ENCODE measurements at places on chromosomes 13 and 19. TPM values are rescaled to one million over a fixed set of nuclear protein-coding genes. Genes with fewer than 3 reads are reported as not detected.

The ZNF835 gene
- 0.21 TPM for total RNA-seq

The GPR4 gene
- total RNA-seq, result not detected

The NBEA gene
- total RNA-seq, result 0.35 TPM

The KIR2DL3 gene
- not detected for total RNA-seq

The FXYD3 gene
- total RNA-seq, result 658 TPM

The MEDAG gene
- not detected for total RNA-seq

The CAMSAP3 gene
- 12.6 TPM for total RNA-seq

The ZNF418 gene
- 1.7 TPM for total RNA-seq

The KCNN4 gene
- total RNA-seq, result 12.9 TPM

The ADPRHL1 gene
- under 0.01 TPM for total RNA-seq

The DKKL1 gene
- total RNA-seq, result not detected

Data from airway epithelial cell (primary cell).